ENCODE measurements at places on chromosomes 1 and 21. TPM values are rescaled to one million over a fixed set of nuclear protein-coding genes. Genes with fewer than 3 reads are reported as not detected.

DNA sequence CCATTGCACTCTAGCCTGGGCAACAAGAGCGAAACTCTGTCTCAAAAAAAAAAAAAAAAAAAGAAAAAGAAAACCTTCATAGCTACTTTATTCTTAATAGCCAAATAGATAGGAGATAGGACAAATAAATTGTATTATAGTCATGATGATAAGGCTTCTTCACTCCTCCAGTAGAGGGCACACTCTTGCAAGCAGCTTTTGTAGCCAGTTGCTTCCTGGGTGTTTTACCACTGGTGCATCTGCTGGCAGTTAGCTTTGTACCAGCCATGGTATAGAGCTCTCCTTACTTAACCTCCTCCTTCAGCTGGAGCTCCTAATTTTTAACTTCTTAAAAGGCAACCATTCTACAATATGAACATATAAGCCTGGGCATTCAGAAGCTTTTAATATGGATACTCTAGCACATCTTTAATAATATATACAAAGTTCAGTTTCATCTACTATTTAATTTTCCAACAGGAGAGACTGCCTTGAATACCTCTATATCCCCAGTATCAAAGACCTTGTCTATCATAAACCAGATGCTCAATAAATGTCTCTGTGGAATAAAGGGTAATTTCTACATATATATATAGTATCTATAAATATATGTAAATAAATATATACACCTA lies 35.8 kb downstream of the EVI5 start:
- peak; percentile 32 for DNase-seq

Gene PYHIN1
- total RNA-seq = 0.26 TPM

Gene SYT11
- total RNA-seq = 16.9 TPM

DNA sequence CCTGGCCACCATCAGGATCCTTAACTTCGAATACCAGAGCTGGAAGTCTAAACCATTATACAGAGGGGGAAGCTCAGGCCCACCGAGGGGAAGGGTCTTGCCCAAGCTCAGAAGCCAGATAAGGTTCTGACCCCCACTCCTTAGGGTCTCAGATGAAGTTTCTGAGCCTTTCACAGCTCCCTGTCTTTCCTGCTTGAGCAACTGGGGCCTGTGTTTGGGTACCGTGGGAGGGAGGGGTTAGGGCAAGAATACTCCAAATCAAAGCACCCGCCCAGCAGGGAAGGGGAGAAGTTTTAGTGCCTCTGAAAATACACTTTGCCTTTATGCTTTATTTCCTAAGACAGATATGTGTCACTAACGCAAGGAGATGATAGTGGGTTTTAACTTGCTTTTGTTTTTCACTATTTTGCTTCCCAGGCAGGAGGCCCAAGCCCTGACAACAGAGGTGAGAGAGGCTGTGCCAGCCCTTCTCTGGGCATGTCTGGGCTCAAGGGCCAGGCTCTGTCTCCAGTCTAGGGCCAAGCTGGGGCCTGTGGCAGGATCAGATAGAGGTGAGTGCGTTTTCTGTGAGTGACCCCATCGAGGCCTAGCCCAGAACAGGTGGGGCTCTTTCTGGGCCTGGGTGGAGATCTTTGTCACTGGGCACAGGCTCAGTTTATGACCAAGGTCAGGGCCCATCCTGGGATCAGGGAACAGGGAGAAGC lies 20.5 kb upstream of the TENT5B start:
- DNase-seq = no peak

DNA sequence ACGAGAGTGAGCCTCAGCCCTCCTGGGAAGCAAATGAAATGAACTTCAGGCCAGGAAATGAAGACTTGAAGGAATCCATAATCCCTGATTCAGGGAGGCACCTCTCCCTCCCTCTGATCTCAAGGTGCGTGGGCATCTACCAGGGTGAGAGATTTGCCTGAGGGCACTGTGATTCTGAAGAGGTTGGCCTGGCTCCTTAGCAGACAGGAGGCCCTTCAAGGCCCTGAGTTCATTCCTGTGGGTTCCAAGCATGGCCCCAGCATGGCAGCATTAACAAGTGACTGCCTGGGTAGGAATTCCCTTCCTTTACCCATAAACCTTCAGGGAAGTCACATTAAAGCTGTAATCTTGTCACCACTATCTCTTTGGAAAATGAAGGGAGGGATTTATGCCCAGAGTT lies 29.8 kb upstream of the IFNGR2 start:
- no peak for DNase-seq
